Substantia nigra (tissue), 51 donors: ENCODE measurements at places on chromosomes 7 and 10.

DNA sequence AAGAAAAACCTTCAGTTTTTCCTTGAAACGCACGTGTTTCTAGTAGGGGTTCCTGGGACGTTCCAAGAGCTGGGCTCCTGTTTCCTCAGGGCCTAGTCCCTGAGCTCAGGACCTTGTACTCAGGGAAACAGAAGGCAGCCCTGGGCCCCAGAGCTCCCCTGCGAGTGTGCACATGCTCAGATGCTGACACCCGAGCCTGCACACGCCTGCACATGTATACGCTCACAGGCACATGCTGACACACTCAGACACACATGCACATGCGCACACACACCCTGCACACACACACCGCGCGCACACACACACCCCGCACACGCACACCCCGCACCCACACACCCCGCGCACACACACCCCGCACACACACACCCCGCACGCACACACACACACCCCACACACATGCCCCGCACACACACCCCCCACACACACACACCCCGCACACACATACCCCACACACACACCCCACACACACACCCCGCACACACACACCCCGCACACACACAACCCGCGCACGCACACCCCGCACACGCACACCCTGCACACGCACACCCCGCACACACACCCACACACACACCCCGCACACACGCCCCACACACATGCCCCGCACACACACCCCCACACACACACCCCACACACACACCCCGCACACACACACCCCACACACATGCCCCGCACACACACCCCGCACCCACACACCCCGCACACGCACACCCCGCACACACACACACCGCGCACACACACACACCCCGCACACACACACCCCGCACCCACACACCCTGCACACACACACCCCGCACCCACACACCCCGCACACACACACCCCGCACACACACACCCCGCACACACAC, 52.2 kb downstream of the CALML3 start:
- no peak for DNase-seq

DNA sequence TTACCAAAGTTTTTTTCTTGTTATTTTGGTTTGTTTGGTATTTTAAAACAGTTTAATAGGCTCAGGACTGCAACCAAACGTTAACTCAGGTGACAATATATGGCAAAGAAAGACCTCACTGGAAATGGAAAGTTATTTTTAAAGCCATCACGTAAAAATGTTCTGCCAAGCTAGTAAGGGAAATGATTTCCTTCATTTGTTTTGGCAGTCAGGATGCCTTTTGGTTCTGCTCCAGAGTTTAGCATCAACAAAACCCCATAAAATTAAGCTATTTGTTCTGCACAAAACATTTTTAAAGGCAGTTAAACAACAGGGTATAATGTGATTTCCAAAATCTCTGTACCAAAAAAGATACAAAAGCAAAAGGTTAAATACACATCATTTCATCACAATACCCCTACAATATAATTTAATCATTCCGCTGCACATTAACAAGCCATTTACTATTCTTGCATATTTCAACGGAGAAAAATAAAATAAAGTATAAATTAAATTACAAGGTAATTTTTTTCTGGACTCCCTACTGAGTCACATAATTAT, 172.4 kb downstream of the SEMA3E start:
- no peak for DNase-seq

DNA sequence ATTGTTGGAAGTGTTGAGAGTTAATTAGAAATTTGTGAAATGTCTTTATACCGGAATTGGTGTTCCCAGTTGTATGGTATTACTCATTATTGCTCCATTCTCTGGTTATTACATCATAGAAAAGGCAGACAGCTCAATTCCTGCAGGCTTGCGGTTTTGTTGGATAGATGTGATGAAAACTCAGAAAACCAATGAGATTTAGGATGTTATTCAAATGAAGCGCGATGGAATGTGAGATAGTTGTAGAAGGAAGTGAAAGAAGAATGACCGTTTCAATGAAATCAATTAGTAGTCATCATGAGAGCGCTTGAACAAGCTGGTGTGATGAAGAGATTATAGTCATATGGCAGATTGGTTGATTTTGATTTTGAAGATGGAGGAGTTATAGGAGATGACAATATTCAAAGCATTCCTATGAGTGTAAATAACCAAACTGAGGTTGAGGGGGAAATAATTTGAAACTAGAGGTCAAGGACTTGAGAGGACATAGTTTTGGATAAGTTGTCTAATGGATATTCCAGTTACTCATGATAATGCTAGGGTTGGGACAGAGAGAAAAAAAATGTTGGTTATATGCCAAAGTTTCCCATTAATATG, 991.5 kb downstream of the NRG3 start:
- no peak for DNase-seq

GRCh38 chr10:6648894-6649720, 69.0 kb upstream of the PRKCQ start:
- DNase-seq, result no peak

GRCh38 chr10:122296363-122297120, 25.4 kb downstream of the BTBD16 start:
- DNase-seq, result no peak

DNA sequence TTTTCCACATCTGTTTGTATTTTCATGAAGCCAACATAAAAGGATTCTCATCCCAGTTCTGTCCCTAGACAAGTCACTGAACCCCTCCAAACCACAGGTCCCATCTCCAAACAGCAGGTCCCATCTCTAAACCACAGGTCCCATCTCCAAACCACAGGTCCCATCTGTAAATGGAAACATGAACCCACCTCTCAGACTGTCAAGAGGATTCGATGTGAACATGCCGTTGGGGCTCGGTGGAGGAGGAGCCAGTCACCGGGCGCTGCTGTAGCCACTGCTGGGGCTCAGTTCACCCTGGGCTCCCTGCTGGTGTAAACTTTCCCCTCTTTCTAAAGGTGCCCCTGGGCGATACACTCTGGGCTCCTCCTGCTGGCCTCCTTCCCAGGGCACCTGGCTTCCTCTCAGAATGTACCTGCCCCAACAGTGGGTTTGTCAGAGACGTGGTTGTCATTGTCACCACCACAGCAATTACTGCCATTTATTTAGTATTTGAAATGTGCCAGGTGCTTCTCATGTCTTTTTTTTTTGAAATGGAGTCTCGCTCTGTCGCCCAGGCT, 13.0 kb downstream of the LHPP start:
- DNase-seq, result no peak

DNA sequence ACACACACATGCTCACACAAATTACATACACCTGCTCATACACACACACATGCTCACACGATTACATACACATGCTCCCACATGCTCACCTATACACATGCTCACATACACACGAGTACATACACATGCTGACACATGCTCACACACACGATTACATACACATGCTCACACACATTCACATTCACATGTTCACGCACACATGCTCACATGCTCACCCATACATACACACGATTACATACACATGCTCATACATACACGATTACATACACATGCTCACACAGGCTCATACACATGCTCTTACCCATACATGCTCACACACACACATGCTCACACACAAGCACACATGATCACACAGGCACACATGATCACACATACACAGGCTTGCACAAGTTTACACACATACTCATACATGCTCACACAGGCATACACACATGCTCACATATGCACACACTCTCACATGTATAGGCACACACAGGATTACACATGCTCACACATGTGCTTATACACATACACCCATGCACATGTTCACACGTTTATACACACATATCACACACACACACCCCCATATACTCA, 118.5 kb downstream of the PAXIP1 start:
- DNase-seq, result no peak

DNA sequence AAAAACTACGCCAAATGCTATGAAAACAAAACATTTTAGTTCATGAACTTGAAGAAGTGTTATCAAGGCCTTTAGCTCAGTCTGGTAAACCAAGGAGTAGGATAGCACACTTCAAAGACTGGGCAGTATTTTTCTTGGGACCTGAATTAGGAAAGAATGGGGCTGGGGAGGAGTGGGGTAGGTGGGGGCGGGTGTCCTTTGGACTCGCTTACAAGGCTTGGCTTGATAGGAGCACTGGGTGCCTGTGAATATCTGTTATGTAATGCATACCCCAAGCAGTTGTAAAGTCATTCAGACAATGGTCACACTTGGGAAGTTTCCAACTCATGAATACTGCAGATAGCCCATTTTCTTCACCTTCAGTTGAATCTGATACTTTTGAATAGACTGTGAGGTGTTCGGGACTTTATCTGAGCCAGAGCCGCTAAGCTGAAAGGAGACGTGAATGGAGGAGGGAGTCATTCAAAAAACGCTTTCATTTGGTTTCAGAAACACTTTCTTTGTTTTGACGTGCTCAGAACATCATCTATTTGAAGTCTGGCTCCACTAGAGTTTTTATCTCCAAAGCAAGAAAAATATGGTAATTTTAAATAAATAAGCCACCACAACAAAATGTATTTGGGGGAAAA, 70.1 kb upstream of the FAM204A start:
- DNase-seq, result no peak

DNA sequence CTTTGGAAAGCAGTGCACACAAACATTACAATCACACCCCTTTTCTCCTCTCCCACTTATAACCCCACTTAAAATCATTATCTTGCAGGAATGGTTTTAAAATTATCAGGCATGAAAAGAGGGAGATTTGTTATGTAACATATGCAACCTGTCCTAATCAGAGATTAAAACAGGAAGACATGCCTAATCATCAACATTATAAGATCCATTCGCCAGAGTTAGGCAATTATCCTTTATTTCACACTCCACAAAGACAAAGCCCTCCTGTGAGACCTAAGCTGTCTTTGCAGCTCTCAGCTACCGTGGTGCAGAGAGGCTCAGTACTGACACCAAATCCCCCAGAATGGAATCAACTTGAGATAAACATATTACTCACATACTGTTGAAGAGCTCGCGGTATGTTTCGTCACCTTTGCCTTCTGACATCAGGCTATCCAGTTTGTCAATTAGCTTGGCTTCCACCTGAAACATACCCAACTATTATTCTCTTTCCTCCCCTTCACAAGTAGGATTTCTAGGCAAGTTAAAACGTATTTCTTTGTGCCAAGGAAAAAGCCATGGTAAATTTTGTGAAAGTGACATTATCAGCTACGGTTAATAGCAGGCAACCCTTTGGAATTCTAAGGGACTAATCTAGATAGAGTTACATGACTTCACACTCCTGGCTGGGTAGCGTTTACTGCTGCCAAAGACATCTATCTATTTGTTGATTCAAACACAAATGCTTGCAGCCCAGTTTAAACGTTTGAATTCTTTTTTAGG, 226.2 kb upstream of the IMMP2L start:
- no peak for DNase-seq

DNA sequence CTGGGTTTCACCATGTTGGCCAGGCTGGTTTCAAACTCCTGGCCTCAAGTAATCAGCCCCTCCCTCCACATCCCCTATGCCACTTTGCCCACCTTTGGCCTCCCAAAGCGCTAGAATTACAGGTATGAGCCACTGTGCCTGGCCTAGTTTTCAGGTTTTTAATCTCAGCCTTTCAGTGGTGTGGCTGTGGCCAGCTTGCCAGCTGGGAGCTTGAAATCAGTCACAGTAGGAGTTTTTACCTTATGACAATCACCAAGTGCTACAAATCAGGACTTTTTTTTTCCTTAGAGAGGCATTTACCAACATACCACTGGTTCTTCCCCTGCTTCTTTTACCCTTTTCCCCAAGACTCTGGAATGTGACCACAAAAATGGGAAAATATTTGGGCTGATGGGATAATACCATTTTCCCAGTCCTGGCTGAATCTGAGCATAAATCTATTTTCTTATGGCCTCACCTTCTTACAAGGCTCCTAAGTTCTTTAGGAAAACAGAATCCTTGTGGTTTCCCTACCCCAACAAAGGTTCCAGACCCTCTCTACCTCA, 6.2 kb downstream of the STEAP4 start:
- no peak for DNase-seq

DNA sequence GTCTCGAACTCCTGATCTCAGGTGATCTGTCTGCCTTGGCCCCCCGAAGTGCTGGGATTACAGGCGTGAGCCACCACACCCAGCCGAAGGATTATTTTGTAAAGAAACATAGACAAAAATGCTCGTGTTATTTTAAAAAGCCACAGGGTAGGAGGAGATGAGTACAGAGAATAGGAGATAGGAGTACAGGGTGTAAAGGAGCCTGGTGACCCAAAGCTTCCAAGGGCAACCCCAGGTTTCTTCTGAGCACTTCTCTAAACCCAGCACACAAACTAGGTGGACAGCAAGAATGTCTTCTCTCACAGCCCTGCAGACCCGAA, 54.7 kb downstream of the ZNF467 start:
- no peak for DNase-seq

DNA sequence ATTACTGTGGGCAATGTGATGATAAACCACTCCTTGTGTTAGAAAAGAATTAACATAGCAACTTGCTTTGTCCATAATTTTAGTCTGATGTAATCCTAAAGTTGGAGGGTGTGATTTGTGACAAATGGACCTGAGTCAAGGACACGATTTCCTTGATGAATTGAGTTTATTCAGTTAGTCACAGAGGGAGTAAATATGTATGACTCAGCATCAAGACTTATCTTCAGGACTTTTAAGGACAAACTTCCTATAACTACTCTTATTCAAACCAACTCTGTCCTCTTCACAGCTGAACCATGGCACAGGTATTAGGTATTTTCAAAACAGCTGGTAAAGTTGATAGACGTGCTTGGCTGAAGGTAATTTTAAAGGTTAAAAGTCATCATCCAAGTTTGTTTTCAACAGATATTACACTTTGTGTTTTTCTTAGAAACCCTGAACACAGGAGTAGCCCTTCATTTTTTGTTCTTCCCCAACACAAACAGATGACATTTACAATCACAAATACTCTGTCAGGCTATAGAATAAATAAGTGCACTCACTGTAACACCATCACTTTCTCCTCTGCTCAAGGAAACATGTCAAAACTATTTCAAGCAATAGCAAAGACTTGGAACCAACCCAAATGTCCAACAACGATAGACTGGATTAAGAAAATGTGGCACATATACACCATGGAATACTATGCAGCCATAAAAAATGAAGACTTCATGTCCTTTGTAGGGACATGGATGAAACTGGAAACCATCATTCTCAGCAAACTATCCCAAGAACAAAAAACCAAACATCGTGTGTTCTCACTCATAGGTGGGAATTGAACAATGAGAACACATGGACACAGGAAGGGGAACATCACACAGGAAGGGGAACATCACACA, 54.5 kb downstream of the COA1 start:
- DNase-seq, result no peak

- no peak for DNase-seq
Measured at GRCh38 chr7:95391761-95392160, 4.4 kb downstream of the PON3 start.

DNA sequence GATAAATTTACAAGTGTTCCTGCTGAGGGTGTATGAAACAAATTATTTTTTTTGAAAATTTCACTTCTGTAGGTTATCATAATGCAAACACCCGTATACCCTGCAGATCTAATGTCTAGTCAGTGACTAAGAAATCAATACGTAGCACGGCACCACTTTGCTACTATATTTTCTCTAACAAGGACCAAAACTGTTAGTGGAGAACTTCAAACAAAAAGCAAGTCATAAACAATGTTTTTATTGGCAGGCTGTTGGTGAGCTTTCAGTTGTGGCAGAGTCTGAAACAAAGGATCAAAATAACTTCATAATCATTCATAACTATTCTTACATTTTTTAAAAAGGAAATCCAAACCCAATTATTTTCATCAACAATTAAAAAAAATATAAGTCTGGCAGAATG, 11.8 kb downstream of the SEM1 start:
- DNase-seq, result no peak

- DNase-seq, result no peak
Measured at GRCh38 chr10:95121904-95122303, 52.6 kb upstream of the CYP2C8 start.
